ENCODE measurements at places on chromosomes 5 and 9.

DNA sequence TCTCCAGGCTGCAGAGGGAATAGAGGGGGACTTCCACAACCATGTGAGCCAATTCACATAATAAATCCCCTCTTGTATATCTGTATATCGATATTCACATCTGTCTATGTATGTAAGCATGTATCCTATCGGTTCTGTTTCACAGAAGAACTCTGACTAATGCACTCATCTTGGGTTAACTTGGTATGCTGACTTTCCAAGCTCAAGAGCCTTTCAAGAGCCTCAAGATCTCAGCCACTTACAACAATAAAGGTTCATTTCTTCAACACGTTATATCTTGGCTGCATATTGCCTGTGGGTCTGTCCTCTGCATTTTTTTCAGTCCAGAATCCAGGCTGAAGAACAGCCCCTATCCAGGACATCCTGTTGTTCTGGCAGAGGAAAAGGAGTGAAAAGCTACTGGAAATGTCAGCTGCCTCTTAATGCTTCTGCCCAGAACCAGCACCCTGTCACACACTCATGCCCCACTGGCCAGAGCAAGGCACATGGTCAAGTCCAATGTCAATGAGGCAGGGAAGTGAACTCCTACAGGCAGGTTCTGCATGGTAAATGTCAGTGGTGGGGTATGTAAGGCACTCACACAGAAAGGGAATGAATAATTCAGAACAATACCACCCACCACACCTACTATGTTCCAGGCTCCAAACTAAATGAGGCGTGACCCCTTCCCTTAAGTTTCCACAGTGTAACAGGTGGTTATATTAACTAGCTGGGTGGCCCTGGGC is 91.6 kb upstream of the ICE1 start:
- no peak for DNase-seq

GRCh38 chr9:7984203-7984602 is 184.6 kb upstream of the DMAC1 start:
- no peak for DNase-seq

GRCh38 chr5:152116934-152117333 is 192.3 kb upstream of the GLRA1 start:
- no peak for DNase-seq

DNA sequence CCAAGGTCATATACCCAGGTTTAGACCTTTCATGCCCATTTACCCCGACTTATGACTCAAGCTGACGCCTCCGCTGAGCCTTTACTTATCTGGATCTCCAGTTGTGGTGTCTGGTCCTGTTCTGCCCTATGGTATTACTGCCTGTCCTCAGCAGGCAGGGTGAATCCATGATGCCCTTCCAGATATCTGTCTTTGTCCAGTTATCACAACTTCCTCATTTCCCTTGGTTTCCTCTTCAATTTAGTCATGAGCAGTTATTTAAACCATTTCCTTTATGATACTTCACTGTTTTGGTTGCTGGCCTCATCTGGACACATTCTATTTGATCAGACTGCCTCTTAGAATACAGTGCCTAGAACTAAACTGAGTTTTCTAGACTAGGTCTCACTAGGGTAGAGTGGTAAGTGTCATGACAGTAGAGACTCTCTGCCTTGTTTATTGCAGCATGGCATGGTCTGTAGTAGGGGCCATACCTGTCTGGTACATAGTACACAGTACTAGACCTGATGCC is 93.3 kb downstream of the MELK start:
- no peak for DNase-seq

- no peak for DNase-seq
These were observed 191.8 kb upstream of the SMC2 start for GRCh38 chr9:103902263-103902662.

- DNase-seq: no peak
These were observed 157.2 kb downstream of the AP3B1 start for GRCh38 chr5:78137290-78137689.
